ENCODE measurements at places on chromosomes 2 and 18.

GRCh38 chr2:181690860-181691259 is 10.5 kb upstream of the NEUROD1 start:
- DNase-seq = no peak

DNA sequence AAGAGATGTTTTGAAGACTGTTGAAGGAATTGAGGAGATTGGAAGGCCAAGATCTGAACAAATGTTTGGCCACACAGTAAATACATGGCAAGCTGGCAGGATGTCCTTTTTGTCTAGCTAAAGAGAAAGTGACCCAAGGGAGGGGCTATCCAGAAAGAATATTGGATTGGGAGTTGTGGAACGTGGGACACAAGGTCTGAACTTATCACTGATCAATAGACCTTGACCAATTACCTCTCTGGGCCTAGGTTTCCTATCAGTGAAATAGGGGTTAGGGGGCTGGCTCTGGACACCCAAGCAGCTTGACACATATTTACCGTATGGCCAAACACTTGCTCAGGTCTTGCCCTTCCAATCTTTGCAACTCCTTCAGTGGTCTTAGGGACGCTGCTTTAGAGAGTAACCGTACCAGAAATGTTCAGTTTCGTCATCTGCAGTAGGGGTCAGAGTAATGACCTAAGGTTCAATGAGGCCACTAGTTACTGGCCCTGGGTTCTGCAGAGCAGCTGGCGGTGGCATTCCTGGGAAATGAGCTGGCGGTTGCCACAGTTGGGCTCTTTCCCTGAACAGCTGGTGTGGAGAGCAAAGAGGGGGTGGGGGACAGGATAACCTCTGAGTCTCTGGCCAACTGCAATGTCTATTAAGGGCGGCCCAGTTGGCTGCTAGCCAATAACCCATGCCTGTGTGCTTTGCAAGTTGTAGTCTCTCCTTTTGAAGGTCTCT is 70.1 kb upstream of the STPG4 start:
- DNase-seq = peak; percentile 52

DNA sequence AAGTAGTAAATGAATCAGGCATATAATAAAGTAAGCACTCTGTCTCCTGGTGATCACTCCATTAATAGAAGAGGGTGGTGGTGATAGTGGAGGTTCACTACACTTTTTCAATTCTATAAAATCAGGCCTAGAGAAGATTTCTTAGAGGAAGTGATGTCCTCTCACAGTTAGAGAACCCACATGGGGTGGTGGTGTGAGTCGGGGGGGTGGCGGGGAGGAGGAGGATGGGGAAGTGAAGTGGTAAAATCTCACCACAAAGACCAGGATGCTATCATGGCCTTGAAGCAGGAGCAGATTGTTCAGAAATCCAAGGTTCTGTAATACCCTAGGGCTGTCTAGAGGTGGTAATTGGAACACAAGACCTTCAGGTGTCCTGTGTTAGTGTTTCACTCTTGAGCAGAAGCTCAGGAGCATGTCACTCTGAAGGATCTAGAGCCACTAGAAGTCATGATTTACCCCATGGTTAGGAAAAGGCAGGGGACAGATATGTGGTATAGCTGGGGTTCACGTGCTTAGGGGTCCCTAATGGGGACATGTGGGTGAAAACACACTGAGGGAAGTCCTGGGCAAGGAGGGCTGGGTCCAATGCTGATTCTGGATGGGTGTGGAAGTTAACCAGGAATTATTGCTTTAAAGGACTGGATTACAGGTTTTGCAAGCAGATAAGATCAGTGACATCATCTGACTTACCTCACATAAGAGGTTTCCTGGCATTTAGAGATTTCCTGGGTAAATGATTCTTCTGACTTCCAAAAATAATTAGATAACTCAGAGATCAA is 31.0 kb downstream of the RNF125 start:
- no peak for DNase-seq

GRCh38 chr2:233142355-233142897 is 82.3 kb downstream of the INPP5D start:
- no peak for DNase-seq

GRCh38 chr2:12728221-12728777 is 11.6 kb downstream of the TRIB2 start:
- DNase-seq = no peak

DNA sequence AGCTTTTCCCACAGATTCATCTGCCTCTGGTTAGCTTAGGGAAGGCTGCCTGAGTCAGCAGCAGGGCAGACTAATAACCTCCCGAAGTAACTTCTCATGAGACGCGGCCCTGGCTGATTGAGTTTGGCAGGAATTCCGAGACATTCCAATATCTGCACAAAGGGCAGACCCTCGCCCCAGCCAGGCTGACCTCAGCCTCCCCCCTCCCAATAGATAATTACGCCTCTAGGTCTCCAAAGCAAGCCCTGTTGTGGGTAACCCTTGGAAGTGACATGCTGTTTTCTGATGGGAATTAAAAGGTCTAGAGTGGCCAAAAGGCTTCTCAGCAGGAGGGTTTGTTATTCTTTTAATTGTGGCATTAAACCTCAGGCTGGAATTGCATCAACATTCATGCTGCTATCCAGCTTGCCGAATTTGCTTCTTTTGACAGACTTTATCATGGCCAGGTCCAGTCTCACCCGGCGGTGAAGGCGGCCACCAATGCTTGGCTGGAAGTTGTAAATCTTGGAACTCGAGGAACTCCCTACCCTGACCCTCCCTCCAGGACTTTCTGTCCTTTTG is 98.0 kb upstream of the SLC14A2 start:
- DNase-seq = peak; percentile 93
